Right renal pelvis (tissue), 4 donors: ENCODE measurements at places on chromosomes 6 and 20. TPM values are rescaled to one million over a fixed set of nuclear protein-coding genes. Genes with fewer than 3 reads are reported as not detected.

DNA sequence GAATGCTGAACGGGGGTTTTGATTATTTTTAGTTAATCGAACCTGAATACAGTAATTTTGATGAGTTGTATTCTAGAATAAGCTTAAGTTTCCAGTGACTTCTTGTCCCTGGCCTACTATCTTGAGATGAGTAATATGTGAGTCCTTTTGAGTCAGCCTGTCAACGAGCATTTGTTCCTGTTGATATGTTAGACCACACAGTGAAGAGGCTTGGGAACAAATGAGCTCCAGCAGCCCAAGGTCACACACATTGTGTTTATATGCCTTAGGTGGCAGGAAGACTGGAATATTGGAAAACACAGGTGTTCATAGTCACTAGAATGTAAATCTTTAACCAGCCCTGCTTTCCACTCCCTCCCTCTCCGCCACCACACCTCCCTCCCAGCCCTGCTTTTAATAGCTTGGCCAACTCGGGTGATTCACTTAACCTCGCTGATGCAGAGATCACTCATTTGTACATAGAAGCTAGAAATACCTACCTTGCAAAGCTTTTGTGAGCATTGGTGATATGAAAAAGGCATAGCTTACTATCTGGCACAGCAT is 9.1 kb downstream of the SMPDL3A start:
- DNase-seq = no peak

CALHM4 gene
- polyA plus RNA-seq = 0.49 TPM

GRCh38 chr6:73637404-73637803 is 16.4 kb downstream of the SLC17A5 start:
- DNase-seq = no peak

FOXQ1 gene
- 15.2 TPM for polyA plus RNA-seq

GRCh38 chr6:6798448-6798860 is 209.9 kb downstream of the LY86 start:
- no peak for DNase-seq

- DNase-seq = no peak
Observed at GRCh38 chr6:291204-291696, 1.0 kb upstream of the DUSP22 start.

MDC1 gene
- polyA plus RNA-seq = 40.6 TPM

- DNase-seq = no peak
Observed at GRCh38 chr6:81820980-81821379, 68.5 kb upstream of the TENT5A start.

DNA sequence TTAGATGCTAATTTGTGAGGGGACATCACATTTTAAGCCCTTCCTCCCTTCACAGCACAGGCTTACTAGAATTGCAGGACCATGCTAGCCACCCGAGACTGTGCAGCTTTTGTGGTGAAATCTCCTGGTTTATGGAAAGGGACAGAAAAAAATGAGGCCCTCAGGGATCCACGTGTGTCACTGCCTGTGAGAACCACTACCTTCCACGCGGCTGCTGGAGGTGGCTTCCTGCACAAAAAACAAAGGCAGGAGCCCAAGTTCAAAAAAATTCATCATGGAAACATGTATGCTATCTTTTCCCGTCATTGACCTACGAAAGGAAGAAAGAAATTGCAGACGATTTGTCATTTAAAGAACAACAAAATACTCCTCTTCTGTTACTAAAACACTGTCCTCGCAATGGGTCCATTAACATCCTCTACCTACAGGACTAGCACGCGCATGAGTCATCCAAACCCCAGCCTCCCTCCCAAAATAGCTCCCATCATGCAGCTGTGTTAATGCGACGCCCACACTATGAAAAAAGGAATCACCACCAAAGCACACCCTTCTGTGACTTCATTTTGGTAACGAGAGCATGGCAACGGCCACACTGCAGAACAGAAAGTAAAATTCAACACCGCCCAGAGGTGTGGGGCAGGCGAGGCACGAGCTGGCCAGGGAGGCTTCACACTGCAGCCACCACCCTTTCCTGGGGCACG is 45.7 kb downstream of the RAMACL start:
- DNase-seq = no peak

DNA sequence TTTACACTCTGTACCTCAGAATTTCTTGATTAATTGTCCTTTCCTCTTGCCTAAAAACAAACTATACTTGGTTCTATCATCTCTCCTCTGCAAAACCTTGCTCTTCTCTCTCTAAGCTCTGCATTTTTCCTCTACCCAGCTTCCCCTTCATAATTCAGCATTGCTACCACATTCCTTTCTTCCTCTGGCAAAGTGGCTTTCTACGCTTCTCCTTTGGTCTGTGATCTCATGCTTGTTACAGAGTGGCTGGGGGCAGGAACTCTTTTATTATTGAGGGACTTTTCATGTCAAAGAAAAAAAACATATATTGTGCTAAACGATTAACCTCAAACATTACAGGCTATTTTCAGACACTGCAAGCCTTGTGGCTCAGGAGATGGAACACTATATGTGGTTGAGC is 333.3 kb upstream of the KCNQ5 start:
- DNase-seq = no peak

- DNase-seq = no peak
Observed at GRCh38 chr20:13736436-13737191, 48.1 kb downstream of the ESF1 start.

SLC22A23 gene
- 12.4 TPM for polyA plus RNA-seq
